Activated CD4-positive, CD25-positive, alpha-beta regulatory T cell treated with anti-CD3 and anti-CD28 coated beads, Interleukin-2, amount 50 U/mL, for 24 hours (primary cell): ENCODE measurements at places on chromosomes 2 and 18.

GRCh38 chr18:68742206-68742605, 27.3 kb upstream of the TMX3 start:
- no peak for ATAC-seq

GRCh38 chr18:58172031-58172430, 128.0 kb downstream of the NEDD4L start:
- ATAC-seq: no peak

GRCh38 chr2:226887940-226888339, 52.1 kb downstream of the RHBDD1 start:
- no peak for ATAC-seq

- no peak for ATAC-seq
Measured at GRCh38 chr2:212905640-212906201, 245.7 kb downstream of the IKZF2 start.

- ATAC-seq: no peak
Measured at GRCh38 chr2:158602027-158602426, 145.3 kb downstream of the PKP4 start.
